ENCODE measurements at places on chromosomes 4 and X.

DNA sequence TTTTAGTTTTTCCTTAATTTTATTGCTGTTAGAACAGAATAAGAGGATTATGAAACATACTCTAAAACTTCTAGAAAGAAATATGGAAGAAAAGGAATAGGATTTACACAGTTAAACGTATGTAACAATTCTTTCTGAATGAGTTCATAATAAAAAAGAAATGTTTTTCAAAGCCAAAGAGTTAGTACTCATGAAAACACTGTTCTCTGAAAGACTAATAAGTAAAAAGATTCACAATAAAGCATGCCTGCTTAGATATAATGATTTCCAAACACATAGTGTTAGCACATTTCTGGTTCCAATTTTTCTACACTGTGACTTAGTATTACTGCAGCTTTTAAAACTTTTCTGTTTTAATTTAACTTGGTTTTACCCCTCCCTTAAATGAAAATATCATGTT, 49.8 kb upstream of the PRSS48 start:
- no peak for DNase-seq

DNA sequence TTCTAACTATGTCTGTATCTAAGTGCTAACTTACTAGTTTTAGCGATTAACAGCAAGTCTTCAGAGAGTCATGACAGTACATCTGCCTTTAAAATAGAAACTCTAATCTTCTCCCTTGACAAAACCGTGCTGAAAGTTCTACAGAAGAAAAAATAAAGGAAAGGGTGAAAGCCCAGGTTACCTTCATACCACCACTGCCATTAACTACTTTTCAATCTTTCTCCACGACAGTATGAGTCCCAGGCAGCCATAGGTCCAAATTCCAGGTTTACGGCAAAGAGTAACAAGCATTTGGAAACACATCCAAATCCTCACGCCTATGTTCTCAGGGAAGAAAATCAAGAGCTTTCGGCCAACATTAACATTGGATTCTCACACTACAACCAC, 12.4 kb upstream of the ZCCHC13 start:
- DNase-seq, result no peak

GRCh38 chr4:124123181-124123580, 589.4 kb downstream of the ANKRD50 start:
- no peak for DNase-seq

DNA sequence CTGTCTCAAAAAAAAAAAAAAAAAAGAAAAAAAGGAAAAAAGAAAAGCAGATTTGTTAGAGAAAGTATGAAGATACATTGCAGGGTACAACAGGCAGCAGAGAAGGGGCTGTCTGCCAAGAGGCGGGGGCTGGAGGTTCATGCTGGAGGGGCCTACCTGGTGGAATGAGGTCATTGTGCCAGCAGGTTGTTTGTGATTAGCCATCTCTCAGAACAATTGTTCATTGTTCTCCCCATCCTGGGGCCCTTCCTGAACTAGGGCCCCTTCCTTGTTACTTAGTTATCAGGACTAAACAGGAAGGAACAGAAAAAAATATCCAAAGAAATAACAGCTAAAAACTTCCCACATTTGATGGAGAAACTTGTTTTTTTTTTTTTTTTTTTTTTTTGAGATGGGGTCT, 14.0 kb upstream of the GPKOW start:
- no peak for DNase-seq

- DNase-seq, result peak; percentile 59
These were observed 62.3 kb upstream of the RELL1 start for GRCh38 chr4:37748485-37748884.

DNA sequence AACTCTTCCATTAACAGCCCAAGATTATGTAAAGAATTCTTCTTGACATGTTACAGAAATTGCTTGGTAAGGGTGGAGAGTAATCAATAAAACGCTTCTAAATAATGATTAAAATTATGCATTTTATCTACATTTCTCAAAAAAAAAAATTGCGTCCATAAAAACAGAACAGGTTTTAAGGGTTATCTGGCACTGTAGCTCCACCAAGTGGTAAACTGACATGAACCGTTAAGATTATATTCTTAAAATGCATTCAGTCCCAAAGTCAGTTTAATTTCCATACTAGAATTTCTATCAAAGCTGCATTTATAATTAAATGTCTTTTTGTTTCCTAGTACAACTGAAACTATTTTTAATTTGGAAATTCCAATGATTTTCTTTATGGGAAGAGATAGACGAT, 214.0 kb upstream of the UGT8 start:
- DNase-seq, result no peak

DNA sequence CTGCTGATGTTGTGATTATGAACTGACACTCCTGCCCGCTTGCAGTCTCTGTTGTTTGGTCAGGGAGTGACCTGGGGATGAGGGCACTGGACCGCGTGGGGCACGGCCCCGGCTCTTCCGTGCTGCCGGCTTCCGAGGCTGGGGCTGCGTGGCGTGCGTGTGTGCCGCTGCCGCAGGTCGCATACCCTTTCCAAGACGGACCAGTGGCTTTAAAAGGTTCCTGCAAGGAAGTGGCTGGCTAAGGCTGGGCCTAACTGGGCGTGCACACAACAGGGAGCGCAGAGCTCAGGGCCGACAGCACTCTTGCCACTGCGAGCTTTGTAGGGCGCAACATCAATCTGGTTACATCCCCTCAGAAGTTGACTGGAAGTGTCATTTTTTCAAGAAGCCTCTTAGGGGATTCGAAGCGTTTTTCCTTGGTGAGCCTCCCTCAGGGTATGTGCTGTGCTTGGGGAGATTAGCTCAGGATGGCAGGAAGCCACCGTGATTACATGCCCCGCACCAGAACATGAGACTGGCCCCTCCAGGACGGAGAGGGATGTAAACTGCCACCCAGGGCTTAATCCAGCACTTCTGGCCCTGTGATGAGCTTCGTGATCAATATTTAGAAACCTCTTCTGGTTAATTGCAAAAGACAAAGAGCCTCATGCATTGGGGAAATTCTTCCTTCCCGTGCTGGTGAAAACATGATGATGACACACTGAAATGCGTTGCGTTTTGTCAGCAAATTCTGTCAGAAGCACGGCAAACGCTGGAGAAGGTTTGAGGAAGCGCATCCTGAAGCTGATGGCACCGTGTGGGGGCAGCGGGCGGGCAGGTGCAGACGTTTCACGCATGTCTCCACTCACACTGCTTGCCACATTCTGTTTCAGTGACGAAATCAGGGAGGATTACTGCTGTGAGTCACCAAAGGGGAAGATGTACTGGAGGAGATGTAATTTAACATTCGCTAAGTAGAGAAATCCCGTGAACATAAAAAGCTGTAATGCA, 11.1 kb downstream of the MAEA start:
- DNase-seq, result no peak

Data from GDM1 (cell line).